ENCODE measurements at places on chromosomes 4 and X. TPM values are rescaled to one million over a fixed set of nuclear protein-coding genes. Genes with fewer than 3 reads are reported as not detected.

The SMIM10 gene
- total RNA-seq = 1.5 TPM

The CT45A2 gene
- total RNA-seq = not detected

GRCh38 chrX:19360903-19361302 is 17.2 kb downstream of the PDHA1 start:
- no peak for DNase-seq

The NLGN4X gene
- total RNA-seq = 0.15 TPM

GRCh38 chr4:122798101-122798500 is 28.5 kb upstream of the FGF2 start:
- no peak for DNase-seq

The MMRN1 gene
- total RNA-seq = not detected

GRCh38 chr4:8119877-8120276 is 38.7 kb downstream of the ABLIM2 start:
- DNase-seq = no peak

GRCh38 chrX:99722094-99722493 is 688.0 kb downstream of the PCDH19 start:
- no peak for DNase-seq

DNA sequence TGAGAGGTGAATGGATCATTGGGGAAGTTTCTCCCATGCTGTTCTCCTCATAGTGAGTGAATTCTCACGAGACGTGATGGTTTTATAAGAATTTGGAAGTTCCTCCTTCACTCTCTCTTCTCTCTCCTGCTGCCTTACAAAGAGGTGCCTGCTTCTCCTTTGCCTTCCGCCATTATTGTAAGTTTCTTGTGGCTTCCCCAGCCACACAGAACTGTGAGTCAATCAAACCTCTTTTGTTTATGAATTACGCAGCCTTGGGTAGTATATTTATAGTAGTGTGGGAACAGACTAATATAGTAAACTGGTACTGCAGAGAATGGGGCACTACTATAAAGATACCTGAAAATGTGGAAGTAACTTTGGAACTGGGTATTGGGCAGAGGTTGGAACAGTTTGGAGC is 7.8 kb upstream of the CTAG2 start:
- no peak for DNase-seq

- no peak for DNase-seq
Measured at GRCh38 chr4:44725726-44726037, 674 bp downstream of the GNPDA2 start.

- DNase-seq = peak; percentile 50
Measured at GRCh38 chr4:77308843-77309242, 151.8 kb downstream of the CCNG2 start.

DNA sequence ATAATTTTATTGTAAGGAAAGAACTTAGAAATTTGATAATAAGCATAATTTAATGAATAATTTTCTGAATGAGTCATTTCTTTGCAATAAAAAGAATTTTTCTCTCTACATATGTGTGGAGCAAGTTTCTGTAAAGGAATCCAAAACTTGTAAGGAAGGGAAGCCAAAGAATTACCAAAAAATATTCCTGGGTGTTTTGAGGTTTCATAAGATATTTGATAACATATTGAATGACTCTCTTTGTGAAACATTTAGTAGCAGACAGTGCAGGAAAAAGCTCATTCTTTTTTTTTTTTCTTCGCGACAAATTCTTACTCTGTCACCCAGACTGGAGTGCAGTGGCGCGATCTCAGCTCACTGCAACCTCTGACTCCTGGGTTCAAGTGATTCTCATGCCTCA is 469.0 kb upstream of the MAGEB2 start:
- no peak for DNase-seq

GRCh38 chr4:137705171-137705783 is 173.0 kb upstream of the PCDH18 start:
- no peak for DNase-seq

DNA sequence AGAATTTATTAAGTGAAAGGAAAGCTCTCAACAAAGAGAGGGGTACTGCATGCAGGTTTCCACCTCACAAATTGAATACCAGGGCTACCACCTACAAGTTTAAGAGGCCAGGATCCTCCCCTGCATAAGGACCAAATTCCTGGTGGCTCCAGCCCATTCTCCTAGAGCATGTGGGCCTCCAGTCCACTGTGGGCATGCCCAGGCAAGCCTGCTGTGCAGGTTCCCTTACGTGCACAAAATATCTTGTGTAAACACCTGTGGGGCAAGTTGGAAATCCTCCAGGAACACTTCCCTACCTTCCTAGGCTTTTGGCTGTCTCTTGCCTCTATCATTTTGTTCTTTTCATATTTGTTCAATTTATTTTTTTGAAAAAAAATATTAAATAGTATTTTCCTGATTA is 724.3 kb downstream of the ARAP2 start:
- DNase-seq = no peak

The SAGE1 gene
- total RNA-seq = not detected

DNA sequence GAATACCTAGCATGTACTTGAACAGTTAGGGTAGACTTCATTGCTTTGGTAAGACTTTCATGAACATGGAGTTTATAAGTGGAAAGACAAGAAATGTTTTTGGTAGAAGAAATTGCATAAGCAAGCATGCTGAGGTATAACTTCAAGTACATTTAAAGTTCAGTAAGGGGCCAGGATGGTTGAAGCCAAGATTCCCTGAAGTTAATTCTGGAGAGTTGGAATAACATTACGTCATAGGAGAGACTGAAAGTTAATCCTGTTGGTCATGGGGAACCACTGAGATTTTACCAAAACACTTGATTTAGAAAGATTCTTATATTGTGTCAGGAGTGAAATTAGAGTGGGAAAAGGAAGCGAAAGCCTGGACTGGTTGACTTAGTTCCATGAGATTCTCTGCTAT is 767.5 kb upstream of the MAGEB2 start:
- no peak for DNase-seq

DNA sequence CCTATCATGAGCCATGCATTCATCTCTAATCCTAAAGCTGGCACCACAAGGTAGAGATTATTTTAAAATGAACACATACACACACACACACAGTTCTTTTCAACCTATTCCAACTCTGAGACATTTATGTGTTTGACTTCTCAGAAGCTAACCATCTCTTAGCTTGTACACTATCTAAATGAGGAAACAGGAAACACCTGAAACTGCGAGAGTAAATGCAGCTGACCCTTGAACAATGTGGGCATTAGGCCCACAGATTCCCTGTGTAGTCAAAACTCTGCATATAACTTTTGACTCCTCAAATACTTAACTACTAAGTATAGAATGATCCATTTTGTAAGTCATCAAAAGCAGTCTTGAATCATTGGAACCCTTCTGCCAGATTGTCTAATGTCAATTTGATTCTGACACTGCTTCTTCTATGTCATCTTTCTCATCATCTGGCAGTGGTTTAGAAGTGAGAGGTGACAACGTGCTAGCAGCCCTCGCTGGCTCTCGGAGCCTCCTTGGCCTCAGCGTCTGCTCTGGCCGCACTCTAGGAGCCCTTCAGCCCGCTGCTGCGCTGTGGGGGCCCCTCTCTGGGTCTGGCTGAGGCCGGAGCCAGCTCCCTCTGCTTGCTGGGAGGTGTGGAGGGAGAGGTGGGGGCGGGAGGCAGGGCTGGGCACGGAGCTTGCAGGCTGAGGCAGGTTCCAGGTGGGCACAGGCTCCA is 21.4 kb upstream of the IL15 start:
- DNase-seq = no peak

DNA sequence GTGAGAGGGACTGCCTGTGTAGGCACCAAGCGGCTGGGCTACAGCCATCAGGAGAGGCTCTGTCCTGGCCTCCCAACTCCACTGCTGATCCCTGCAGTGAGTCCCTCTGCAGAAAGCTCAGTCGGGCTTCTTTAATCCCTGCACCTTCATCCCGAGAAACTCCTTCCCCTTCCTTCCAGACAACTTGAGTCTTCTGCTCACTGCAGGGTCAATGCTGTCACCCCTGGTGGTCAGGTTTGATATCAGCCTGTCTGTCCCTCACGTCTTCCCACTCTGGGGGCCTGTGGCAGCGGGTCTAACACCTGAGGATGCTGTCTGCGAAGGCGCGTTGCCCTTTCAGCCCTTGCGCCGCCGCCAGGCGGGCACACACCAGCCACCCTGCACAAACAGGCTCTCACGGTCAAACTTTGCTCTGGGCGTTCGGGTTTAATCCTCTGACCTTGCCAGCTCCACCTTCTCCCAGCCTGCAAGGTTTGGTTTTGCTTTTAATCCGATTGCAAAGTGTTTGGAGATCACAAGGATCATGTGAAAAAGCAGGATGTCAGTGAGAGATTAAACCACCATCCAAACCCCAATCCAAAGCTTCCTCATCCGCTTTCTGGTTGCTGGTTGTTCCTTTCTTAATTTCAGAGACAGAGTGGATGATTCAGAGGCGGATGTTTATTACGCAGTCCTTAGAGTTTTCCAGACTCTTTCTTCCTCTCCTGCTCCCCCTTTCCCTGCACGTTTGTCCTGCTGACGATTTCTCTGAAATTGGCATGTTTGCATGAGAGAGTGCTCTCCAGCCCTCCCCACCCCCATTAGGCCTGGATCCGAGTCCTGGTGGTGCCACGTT is 74.8 kb upstream of the SLC34A2 start:
- DNase-seq = no peak

DNA sequence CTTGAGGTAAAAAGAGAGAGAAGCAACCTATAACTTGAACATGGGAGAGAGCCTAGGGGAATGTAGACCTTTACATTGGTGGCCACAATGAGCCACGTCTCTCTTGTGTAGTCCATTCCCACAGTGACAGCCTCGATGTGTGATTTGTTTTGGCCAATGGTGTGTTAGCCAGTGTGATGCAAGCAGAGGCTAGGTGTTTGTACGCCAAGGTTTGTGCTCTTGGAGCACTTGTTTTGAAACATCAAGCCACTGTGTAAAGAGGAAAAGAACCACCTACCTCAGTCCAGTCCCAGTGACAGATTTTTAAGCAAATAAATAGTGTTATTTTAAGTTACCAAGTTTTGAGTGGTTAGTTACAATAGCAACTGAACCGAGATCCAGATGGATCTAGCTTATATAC is 23.9 kb upstream of the TMEM192 start:
- DNase-seq = no peak

- DNase-seq = no peak
Measured at GRCh38 chr4:88070031-88070430, 62.6 kb downstream of the PKD2 start.

GRCh38 chrX:40224658-40225057 is 126.9 kb upstream of the BCOR start:
- no peak for DNase-seq

DNA sequence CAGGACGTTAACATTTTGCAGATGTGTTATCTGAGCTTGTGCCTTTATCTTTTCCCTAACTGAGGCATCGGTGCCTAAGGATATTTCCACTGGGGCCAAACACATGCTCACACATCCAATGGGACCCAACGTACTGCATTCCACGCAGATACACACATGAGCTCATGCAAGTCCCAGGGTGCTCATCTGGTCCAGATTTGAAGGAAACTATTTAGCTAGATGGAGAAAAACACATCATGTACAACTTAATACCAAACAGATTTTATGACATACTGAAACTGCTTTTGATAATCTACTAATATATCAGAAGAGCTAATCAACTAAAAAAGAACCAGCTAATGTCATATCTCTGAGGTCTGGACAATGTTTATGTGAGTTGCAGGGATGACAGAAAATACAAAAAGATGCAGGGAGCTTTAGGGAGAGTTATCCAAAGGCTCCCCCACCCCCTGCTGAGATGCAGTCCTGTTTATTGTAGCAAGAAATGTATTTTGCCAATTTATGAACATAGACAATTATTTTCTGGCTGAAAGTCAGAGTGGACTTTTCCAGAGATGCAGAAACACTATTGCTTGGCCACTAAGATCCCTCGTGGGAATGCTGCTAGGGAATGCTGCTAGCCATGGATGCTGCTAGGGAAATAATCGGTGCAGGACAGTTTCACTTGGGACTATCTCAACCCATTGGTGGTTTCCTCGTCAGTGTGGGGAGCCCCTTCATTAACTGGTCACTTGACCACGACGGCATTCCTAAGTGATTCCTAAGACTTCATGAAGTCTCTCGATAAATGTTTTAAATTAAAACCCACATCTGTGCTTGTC is 172.8 kb downstream of the SMIM20 start:
- no peak for DNase-seq

The KIT gene
- not detected for total RNA-seq

The ACSL1 gene
- total RNA-seq = 32.9 TPM

DNA sequence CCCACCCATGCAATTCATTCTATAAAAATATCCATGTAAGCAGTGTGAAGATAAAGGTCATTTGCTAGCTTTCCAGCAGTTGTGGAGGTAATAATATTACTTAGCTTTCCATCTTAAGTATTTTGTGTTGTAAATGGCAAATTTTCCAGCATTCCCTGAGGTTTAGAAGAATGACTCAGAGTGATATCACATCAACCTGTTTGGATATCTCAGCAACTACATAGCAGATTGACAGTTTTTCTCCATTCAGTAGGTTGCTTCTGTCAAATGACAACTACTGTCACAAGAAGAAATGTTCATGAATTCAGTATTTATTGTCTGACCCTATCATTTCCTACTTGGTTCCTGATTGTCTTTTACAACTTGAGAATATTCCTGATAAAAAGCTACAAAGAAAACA is 434.9 kb upstream of the GALNTL6 start:
- no peak for DNase-seq

DNA sequence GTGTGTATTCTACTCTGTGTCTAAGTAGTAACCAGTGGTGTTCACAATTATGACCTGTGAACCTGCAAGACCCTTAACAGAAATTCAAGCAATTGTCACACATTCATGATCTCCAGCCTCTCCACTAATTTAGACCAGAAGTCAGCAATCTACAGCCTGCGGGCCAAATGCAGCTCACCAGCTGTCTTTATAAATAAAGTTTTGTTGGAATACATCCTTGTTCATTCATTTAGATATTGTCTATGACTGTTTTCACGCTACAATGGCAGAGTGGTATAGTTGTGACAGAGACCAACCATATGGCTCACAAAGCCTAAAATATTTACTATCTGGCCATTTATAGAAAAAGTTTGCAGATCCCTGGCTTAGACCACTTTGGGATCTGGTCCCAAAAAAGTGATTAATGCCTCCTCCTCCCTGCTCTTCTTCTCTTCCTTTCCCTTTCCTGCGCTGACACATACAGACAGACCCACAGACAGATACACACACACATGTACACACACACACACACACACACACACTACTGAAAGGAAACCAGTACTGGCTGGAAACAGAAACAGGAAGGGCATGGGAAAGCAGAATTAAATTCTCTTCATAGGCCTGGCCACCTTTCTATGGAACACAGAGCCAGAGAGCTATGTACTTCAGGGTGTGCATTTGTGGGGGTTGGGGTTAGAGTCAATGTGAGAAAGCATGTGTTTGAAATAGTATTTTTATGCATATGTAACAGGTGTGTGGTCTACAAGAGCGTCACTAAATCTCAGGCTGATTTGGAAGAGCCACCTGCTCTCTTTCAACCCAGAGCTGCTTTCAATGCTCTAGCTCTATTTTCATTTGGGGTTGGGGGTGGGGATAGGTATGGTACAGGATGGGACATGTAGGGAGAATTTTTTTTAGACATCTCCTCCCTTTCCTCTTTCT is 49.7 kb upstream of the TMEM164 start:
- no peak for DNase-seq

The RTL9 gene
- total RNA-seq = not detected

All from OCI-LY7 (cell line).